ENCODE measurements at places on chromosomes 7 and 10.

DNA sequence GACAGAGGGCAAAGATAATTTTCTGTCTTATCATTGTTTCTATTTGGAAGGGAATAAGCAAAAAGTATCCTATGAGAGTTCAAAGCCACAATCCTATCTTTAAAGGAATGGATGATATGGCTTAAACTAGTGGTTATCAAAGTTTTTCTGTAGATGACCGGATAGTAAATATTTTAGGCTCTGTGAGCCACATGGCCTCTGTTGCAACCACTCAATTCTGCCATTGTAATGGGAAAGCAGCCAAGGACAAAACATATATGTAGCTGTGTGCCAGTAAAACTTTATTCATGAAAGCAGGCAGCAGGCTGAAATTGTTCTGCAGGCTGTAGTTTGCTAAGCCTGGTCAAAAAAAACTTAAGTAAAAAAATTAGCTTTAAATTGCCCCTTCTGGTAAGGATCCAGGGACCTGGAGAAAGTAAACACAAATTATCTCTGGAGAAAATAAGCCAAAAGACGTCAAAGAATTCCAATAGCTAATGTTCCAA is 73.3 kb downstream of the THSD7A start:
- DNase-seq: no peak

DNA sequence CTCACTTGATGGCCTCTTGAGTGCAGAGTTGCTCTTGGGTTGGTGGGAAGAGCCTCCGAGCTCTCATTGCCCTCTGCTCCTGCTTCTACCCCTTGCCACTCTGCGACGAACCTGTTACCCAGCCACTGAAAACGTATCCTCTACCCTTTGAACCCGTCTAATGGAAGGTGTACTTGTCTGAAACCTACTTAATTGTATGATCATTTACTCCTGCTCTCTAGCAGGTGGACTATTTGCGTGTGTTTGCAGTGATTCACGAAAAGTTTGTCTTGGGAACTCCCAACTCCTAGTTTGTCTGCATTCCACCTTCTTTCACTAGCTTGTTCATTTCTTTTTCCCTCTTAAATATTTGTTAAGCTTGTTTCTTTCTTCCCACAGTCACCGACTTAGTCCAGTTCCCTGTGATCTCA is 503 bp downstream of the CROT start:
- DNase-seq: no peak

DNA sequence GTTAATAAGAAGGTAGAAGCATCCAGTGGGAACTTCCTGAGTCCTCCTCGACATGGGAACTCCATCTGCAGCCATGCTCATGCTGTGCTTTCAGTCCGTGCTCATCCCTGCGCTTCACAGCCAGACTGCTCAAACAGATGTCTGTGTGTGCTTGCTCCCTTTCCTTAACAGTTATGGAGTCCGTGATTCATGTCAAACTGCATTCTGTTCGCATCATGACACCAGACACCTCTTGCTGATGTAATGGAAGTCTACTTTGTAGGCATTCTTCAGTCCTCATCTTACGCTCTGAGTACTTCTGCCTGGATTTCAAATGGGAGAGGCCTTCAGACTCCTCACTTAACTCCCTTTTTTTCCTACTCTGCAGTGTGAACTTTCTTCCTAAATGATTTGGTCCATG is 304.9 kb downstream of the SUGCT start:
- DNase-seq: no peak

GRCh38 chr10:61262486-61263261 is 190.5 kb downstream of the TMEM26 start:
- no peak for DNase-seq

GRCh38 chr7:135343361-135343760 is 109.7 kb downstream of the STRA8 start:
- DNase-seq: no peak

DNA sequence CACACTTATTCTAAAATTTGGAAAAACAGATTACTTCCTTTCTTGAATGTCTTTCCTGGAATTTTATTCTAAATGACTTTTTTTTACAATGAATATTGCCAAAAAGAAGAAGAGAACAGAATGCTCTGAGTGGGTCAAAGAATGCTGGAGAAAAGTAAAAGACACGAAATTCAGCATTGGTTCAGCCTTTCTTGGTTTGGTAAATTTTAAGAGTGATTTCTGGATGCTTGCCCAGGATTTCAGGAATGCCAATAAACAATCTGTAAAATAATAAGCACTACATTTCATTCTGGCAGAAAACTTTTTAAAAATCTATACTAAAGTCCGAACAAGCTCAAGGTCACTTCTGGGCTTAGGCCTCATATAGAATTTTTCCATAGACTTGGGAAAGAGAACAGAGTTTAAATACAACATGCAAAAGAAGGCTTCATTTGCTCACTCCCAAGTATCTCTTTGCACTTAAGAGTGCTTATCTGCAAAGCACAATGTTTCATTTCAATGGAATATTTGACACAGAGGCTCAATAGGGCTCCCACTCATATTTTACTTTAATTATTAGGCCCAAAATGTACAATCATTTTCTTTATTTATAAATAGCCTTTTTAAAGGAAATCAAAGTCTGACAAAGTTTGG is 359.5 kb upstream of the ANKRD30A start:
- DNase-seq: no peak

- no peak for DNase-seq
Measured at GRCh38 chr10:32326119-32326518, 20.8 kb downstream of the EPC1 start.

DNA sequence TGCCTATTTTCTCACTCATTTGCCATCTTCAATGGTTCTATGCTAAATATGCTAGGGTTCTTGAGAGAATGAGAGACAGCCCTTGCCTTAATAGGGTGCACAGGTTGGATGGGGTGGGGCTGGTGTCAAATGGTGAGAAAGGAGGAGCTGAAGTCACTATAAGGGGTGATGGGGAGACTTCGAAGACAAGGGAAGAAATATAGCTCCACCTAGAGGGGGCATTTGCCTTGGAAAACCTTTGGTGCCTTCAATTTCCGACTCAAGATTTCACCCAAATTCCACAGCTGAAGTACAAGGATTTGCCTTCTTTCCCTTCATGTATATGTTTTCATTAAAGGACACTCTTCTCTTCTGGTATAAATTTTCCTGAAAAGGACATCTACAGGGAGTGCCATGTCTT is 5.6 kb downstream of the PTN start:
- DNase-seq: no peak

DNA sequence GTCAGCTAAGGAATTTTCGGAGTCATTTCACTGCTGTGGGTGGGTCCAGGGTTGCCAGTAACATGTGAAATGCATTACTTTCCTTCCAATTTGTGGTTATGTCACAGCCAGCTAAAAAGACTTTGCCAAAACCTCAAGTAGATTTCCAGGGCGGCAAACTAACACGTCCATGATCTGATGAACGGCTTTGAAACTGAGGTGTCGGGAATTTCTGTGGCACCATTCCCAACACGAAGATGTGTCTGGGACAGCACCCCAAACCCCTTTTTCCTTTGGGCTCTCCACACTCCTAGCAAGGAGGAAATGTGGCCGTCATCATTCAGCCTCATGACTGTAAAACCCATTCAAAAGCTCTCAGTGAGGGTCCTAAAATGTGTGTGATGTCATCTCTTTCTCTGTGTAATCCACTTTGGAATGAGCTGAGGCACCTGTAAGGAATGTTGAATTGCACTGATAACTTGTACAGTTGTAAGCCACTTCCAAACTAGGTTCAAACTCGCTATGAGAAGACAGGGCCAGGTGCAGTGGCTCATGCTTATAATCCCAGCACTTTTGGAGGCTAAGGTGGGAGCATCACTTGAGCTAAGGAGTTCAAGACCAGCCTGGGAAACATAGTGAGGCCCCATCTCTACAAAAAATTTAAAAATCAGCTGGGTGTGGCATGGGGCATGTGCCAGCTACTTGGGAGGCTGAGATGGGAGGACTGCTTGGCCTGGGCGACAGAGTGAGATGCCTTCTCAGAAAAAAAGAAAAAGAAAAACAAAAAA is 146.1 kb upstream of the FRMD4A start:
- DNase-seq: no peak

DNA sequence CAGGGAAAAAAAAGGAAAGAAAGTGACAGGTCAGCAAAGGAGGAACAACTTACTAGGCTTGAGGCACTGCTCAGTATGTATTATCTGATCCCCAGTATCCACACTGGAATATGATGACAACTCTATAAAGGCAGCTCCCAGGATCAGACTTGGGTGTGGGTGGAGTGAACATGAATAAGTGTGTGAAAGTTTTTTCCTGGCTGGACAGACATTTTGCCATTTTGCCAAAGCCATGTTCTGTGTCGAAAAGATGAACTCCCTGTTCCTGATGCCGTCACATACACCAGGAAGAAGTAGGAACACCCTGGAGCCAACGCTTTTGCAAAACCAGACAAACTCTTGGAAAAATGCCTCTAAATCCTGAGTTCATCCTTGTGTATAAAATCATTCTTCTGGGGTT is 143.2 kb upstream of the MEOX2 start:
- no peak for DNase-seq

GRCh38 chr7:123966936-123967335 is 41.9 kb downstream of the SPAM1 start:
- DNase-seq: no peak

GRCh38 chr10:37777056-37777455 is 80.4 kb downstream of the ZNF248 start:
- no peak for DNase-seq

DNA sequence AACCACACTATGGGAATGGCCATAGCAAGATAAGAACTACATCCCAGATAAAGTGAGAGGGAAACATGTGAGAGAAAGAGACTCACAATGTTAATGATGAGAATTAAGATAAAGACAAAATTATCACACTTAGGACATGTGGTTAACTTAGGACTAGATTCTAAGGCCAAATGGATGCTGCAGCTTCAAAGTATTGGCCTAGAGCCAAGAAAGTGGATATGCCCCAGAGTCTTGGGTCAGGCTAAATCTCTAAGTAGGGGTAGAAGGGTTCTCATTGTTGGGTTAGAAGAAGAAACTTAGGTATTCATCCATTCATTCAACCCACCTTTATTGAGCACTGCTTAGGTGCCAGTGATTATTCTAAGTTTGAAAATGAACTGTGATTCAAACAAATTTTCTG is 818.0 kb downstream of the PHTF2 start:
- no peak for DNase-seq

DNA sequence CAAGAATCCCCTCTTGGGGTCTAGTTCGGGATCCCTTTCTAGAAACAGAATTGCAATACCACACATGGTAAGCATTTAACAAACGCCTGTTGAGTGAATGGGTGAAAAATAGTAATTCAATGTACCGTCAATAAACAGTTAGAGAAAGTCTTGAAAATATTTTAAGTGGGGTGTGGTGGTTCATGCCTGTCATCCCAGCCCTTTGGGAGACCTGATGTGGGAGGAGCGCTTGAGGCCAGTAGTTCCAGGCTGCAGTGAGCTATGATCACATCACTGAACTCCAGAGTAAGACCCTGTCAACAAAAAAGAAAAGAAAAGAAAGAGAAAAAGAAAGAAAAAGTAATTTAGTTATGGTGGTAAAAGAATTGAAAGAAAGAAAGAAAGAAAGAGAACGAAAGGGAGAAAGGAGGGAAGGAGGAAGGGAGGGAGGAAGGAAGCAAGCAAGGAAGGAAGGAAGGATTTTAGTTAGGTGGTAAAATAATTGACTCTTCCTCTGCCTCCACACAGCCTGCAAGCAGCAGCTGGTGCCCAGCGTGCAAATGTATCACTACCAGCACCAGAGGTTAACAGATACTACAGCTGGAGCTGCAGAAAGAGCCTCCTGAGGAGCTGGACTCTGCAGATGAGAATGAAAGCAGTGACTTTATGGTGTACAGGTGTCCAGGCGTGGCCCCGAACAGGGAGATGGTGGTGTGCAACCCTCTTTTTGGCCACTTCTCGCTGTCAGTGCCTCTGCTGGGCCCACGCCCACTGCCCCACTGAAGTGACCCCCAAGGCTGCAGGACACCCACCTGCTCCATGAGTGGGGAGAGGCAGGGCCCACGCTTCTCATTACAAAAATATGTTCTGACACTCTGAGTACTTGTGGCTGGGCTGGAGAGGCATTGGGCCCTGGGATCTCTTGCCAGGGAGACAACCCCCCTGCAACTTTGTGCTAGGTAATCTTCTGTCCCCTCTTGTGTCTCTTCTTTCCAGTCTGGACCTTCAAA is 135.4 kb downstream of the BAMBI start:
- DNase-seq: no peak

- DNase-seq: no peak
Measured at GRCh38 chr10:129344103-129344502, 122.9 kb upstream of the MGMT start.

DNA sequence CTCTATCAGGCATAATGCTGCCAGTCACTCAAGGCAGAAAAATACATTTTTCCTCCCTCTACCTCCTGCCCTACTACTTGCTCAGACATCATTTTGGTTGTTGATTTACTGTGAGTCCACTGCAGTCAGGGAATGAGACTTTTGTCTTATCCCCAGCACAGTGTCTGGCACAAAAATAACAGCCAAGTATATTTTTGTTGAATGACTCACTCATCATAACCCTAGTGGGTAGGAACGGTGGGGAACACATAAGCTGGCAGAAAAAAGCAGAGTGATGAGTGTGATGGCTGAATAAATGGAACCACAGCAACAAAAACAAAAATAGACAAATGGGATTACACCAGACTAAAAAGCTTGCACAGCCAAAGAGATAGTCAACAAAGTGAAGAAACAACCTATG is 65.8 kb upstream of the LAMB4 start:
- no peak for DNase-seq

- no peak for DNase-seq
Measured at GRCh38 chr10:126468876-126469643, 80.8 kb upstream of the ADAM12 start.

GRCh38 chr10:30812018-30812851 is 182.7 kb upstream of the LYZL2 start:
- DNase-seq: no peak

DNA sequence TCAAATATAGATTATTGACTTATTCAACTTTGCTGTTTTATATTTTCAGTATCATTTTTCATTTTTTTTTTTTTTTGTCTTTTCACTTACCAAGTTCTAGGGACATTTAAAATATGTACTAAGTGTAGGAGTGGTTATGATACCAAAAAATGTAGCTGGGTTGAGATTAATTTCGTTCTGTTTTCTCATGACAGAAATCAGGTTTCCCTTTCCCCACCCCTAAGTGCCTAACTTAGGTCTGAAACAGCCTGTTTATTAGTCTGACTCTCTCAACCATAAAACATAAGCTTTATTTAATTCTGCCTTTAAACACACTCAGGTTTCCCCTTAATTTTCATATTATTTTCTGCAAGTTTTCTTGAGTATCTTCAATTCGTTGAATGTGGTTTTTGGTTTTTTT is 22.1 kb downstream of the TMEM106B start:
- no peak for DNase-seq

GRCh38 chr10:18204039-18204835 is 64.0 kb downstream of the CACNB2 start:
- DNase-seq: no peak

DNA sequence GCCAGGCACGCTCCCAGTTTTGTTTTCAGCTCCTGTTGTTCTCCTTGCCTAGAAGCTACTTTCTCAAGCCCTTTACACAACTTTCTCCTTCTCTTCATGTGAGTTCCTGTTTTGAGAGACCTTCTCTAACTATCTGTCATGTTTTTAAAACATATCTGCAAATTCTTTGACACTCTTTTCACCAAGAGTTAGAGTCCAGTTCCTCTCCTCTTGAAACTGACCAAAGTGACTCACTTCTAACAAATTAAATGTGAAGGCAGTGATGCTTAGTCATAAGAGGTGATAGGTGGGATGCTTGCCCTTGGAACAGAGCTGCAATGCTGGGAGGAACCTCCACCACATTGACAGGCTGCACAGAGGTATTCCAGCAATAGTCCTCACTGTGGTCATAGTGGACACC is 25.3 kb downstream of the ZSCAN25 start:
- DNase-seq: no peak
